ENCODE measurements at places on chromosomes 3 and 15.
A peak's percentile ranks its signal among the peaks of the same experiment; 100 is the strongest.

GRCh38 chr15:56165234-56165633 lies 78.4 kb downstream of the RFX7 start:
- no peak for DNase-seq

DNA sequence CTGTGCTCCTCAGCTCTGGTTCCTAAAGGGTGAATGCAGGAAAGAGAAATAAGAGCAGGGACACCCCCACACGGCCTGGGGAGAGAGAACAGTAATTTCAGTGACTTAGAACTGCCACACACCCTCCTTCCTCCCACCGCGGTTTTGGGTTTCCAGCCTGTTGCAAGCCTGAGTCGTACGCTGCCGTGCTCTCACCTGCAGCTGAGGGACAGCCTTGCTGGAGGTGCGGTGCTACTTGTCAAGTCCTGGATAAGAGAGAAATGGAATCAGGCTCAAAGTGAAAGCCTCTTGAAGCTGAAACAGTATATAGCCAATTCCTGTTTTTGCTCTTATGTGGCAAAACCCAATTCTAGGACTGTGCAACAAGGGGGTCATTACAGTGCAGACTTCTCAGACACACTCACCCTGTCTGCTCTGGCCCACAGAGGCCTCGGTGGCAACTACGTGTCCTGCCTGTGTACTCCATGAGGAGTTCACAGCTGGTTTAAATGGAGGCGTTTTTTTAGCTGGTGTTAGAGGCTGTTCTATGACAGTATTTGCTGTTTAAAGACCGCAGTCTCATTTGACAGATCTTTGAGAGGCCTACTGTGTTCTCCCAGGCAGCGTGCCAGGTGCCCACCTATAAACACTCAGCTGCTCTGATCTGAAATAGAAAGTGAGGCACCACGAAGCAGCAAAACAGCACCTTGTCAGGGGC lies 42.9 kb downstream of the TBC1D2B start:
- peak; percentile 70 for DNase-seq

- DNase-seq = peak; percentile 48
These were observed 39.6 kb downstream of the KLF13 start for GRCh38 chr15:31366169-31366734.

DNA sequence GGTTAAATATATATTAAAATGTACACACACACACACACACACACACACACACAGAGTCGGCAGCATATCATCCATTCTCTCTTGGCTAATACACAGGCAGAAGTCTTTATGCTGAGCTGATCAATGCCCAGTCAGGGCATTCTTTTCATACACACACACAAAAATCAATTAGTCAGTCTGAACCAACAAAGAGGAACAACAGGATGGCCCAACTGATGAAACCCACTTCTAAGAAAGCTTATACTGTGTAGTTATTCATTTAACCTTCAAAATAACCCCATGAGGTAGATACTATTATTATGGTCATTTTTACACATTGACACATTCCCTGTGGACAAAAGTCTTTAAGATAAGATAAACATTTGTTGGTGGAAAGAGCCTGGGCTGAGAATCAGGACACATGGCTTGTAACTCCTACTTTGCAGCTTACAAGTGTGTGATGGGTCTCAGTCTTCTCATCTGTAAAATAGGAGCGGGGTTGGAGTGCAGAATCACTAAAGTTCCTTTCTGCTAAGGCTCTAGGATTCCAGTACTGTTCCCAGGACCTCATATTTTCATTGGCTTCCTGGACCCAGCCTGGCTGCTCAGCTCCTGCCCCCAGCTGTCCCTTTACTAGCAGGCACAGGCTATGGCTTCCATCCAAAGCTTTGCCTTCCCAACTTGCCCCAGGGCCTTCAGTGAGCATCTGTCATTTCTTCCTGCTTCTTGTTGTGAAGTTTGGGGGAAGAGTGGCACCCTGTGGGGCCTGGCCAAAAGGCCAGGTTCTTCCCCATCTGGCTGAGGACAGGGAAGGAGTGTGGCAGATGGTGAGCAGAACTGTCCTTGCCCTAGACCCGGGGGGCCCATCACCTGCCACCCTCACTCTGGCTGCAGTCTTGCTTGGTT lies 27.2 kb upstream of the GLCE start:
- peak; percentile 7 for DNase-seq

DNA sequence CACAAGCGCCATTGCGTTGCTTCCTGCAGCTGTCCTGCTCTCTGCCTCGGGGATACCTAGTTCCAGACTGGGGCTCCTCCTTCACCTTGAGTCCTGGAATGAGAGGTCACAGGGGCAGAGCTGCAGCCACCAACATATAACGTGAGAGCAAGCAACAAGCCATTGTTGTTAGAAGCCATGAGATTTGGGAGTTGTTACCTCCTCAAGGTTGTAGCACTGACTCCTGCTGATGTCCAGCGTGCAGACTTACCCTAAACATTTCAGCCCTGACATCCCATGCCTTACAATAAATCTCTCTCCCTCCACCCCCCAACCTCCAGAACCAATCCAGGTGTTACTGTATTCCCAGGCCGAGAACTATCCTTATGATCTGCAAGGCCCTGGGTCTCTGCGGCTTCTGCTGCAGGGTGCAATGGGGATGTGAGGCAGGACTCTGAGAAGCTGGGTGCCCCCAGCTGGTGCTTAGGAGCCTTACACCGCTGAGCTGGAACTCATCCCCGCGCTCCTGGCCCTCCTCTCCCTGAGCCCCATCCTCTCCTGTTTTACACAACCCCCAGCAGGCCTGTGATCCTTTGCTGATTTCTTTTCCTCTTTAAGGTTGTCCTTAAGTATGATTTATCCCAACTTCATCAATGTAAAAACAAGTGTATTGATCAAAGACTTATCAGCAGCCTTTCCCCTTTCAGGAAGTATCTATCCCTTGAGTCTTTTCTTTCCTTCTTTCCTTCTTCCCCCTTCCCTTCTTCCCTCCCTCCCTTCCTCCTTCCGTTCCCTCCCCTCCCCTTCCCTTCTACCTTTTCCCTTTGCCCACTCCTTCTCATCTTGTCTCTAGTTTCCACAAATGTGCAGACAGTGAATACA lies 84.2 kb upstream of the ABHD2 start:
- DNase-seq = peak; percentile 61

DNA sequence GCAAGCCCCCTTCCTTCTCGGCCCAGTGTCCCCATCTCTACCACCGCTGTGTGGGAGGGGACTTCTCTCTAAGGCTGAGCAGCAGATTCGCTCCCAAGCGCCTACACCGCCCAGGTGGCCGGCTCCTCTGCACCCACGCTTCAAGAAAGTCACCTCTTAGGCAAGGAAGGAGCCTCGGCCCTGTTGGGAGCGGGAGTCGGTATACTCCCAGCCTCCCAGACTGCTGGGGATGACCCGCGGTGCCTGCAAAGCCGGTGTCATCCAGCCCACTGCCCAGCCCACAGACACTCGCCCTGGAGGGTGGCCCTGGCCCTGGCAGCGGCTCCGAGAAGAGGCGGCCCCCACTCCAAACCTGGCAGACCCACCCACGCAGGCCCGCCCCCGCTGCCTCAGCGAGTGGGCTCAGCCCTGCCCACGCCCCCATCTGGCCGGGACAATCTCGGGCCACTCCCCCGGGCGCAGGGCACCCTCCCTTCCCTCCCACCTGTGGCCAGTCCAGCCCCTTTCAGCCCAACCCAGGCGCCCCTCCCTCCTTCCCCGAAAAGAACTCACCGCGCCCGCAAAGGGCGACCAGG lies 396 bp downstream of the CHRNB4 start:
- no peak for DNase-seq

DNA sequence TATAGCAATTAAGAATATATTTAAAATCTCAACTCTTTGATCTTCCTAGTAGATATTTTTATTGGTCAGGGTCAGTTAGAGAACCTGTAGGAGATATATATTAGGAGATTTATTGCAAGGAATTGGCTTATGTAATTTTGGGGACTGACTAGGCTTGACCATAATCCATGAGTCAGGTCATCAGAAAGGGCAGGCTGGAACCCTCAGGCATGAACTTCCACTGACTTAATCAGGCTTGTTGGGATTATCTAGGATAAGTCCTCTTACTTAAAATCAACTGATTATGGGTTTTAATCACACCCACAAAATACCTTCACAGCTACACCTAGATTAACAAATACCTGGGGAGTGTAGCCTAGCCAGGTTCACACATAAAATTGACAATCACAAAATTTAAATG lies 156.1 kb downstream of the MYRIP start:
- DNase-seq = no peak

DNA sequence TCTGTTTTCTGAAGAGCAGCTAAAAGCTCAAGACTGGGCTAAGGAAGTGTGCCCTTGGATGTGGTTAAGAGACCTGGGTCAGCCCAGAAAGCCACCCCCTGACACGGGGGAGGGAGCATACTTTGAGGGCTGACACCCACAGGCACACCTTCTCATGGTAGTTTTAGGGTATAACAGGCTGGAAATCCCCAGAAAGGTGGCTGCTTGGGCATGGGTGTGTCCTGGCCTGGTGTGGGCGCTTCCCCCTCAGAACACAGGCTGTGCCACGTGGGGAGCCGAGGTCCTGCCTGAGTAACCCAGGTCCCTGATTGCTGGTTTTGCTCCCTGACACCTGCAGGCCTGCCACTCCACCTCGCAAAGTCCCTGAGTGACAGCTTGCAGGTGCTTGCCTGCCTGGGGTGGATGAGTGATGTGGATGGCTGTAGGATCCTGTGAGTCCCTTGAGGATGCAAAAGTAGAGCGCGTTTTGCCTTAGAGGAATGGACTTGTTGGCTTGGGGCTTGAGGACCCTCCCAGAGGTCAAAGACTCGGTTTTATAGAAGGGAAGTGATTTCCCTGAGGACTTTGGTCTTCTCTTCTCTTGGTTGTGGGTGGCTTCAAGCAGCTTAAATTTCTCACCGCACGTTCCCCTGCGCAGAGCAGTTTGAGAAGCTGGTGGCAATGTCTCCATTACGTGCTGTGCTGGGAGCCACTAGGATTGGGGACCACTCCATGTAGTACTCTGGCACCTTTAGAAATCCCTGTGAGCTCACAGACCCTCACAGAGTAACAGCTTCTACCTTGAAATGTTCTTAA lies 94.4 kb downstream of the DNASE1L3 start:
- no peak for DNase-seq

- no peak for DNase-seq
These were observed 88.3 kb upstream of the PRR23C start for GRCh38 chr3:139132976-139133375.

- no peak for DNase-seq
These were observed 61.7 kb upstream of the FGF7 start for GRCh38 chr15:49361370-49361769.

- peak; percentile 59 for DNase-seq
These were observed 103.1 kb downstream of the LRIG1 start for GRCh38 chr3:66397745-66398144.

- DNase-seq = peak; percentile 35
These were observed 199.7 kb upstream of the ARPP21 start for GRCh38 chr3:35439663-35440062.

DNA sequence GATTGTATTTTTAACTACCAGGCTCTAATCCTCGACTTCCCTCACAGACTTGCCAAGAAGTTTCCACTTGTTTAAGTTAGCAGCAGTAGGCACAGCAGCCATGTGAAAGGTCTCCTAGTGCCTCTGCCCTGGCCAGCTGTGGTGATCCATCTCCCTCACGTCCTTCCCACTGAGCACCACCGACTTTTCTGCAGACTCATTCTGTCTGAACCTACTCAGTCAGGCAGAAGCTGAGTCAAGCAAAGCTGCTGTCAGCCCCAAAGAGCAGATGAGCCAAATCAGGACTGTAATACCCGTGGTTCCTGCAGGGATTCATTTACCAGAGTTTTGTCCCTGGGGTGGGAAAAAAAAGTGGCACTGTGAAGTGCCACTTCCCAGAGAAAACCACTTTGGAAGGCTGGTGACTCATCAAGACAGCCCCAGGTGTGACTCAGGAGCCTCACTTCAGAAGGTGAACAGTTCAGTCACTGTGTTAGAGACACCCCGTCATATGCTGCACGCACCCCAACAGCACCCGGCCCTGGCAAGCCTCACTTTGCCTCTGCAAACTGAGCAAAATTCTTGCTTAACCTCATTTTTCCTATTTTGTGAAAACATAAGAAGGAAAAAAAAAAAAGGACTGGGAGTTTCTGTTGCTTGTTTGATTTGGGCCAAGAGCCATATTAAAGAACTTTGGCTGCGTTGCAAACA lies 76.0 kb downstream of the WWTR1 start:
- DNase-seq = peak; percentile 8

DNA sequence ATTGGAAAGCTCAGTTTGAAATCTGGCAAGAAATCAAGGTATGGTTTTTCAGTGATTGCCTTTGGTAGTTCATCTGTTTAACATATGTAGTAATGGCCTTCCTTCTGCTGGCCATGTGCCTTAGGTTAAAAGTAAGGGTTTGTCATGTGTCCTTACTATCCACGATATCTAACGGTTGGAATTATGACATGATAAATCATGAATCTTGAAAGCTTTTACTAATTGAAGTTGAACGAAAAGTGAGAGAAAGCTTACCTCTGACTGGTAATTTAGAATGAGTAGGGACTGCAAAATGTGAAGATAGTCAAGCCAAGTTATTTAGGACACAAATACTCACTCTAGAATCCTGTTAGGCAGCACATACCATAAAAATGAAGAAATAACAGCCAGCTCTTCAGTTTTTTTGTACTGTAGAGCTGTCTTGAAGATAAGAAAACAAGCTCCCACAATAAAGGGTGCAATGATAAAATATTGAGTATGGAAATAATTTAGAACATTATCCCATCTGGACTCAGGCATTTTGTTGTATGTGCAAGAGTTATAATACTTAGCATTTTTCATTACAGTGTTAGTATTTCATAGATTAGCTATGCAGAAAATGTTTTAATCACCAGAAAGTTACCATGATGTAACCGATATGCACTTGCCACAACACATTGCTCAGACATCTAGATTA lies 303.4 kb downstream of the ZNF385D start:
- DNase-seq = no peak

DNA sequence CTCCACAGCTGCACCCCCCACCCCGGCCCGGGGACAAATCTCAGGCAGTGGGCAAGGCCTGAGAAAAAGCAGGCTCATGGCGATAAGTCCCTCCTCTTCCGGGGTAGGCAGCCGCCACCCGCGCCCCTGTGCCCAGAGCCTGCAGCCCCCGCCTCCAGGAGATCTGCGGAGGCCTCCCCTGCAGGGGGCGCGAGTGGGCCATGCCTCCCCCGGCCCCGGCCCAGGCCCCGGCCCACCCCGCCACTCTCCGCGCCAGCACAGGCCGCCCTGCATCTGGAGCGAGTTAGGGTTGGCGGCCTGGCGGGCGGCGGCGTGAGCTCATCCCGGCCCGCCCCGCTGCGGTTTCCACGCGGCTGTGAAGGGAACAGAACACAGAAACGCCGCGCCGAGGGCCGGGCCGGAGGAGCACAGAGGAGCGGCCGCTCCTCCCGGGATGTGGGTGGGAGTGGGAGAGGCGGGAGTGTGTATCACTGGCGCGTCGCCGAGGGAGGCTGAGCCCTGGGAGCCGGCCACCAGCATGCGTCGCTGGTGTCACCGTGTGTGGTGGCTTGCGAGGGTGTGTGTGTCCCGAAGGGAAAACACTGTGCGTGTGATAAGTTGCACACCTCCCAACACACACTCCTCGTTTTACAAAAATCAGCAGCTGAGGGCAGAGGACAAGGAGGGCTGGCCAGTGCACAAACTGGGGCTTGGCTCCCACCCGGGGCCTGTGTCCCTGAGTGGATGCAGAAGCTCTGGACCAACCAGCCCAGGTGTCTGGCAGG lies 17.2 kb downstream of the MYL3 start:
- peak; percentile 85 for DNase-seq

All from hematopoietic multipotent progenitor cell treated with erythropoietin and hydrocortisone succinate and interleukin-3 and kit ligand, for 4 days (in vitro differentiated cells).